Type B pancreatic cell (in vitro differentiated cells): ENCODE measurements at places on chromosomes 1 and 21. TPM values are rescaled to one million over a fixed set of nuclear protein-coding genes. Genes with fewer than 3 reads are reported as not detected.

DNA sequence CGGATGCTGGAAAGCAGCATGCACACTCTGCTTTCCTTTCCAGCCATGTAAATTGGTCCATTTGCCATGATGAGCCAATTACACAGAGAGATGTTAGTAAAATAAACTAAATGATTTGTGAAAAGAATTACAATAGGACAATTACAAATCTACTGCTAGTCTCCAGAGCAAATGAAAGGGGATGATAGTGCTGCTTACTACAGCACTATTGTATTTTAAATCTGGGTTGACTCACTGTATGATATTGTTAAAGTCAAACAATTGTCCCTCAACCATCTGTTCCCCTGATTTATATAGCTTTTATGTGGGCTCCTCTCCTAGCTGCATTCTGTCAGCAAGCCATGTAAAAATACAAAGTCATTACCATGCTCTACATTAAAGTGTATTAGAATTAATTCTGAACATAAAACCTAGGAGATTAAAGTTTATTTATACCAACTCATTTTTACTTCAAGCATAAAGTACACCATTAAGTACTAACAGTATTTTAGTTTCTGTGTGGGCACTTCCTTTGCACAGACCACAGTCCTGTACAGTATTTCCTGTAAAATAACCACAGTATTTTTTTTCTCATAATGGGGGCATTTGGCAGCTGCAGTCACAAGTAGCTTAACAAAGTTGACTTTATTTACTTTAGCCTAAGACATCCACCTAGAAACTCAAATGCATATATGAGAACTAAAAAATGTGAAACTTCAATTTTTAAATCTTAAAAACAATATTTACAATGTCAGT, 135.8 kb downstream of the VAV3 start:
- no peak for DNase-seq
- no peaks in the 10 kb centered on the region for H3K27me3 ChIP-seq
- no peak overlapping the region for H3K4me3 ChIP-seq
- no peak overlapping the region for H3K27ac ChIP-seq
- no peaks in the 10 kb centered on the region for H3K36me3 ChIP-seq

DNA sequence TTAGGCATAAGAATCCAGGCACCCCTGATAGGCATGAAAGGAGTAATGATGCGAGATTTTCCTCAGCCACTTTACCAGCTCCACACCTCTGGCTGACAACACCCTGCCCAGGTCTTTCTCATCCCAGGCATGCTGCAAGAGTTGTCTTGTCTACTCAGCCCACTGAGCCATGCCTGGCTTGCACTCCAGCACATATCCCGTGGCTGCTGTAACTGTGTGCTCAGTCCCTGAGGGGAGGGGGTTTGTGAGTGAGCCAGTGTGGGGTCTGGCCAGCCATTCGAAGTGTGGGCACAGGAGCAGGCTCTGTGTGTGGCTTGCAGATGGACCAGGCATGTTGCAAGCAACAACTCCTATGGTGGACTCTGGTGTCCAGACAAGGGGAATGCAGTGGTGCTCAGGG, 529.6 kb downstream of the ADGRL2 start:
- DNase-seq = no peak
- H3K27me3 ChIP-seq = no peaks in the 10 kb centered on the region

- H3K27ac ChIP-seq = no peak overlapping the region
- no peak overlapping the region for H3K4me3 ChIP-seq
- peaks cover 13% of the 10 kb centered on the region for H3K27me3 ChIP-seq
These were observed 120.9 kb downstream of the ATG4C start for GRCh38 chr1:62904856-62905225.

The SLC16A4 gene
- total RNA-seq = 2.0 and 5.4 TPM in 2 replicates

- no peaks in the 10 kb centered on the region for H3K27me3 ChIP-seq
- H3K4me1 ChIP-seq = peaks cover 11% of the 10 kb centered on the region
- no peak overlapping the region for H3K4me3 ChIP-seq
These were observed 106.5 kb downstream of the UCHL5 start for GRCh38 chr1:192952646-192953045.

- H3K4me3 ChIP-seq = no peak overlapping the region
- peaks cover 32% of the 10 kb centered on the region for H3K4me1 ChIP-seq
- no peaks in the 10 kb centered on the region for H3K36me3 ChIP-seq
- H3K27me3 ChIP-seq = peaks cover 16% of the 10 kb centered on the region
These were observed 76.8 kb downstream of the PLD5 start for GRCh38 chr1:242447689-242448088.

The DCDC2B gene
- total RNA-seq = not detected in 2 replicates

DNA sequence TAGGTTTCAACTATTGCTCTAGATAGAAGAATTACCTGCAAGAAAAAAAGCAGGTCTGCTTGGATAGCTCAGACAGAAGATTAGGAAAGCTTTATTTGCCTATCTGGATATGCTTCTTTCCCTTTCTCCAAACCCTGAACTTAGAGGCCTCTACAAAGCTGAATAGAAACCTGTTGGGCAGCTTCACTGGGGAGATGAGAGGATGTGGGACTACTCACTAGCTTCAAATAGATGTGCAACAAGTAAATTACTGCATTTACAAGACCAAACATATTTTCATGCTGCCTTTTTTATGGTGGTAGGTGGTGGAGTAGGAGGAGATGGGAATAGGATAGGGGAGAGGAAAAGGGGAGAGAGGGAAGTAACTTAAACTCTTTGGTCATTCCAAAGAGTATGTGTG, 6.4 kb downstream of the CLCA2 start:
- H3K36me3 ChIP-seq = no peaks in the 10 kb centered on the region
- H3K27me3 ChIP-seq = no peaks in the 10 kb centered on the region
- H3K27ac ChIP-seq = no peak overlapping the region

DNA sequence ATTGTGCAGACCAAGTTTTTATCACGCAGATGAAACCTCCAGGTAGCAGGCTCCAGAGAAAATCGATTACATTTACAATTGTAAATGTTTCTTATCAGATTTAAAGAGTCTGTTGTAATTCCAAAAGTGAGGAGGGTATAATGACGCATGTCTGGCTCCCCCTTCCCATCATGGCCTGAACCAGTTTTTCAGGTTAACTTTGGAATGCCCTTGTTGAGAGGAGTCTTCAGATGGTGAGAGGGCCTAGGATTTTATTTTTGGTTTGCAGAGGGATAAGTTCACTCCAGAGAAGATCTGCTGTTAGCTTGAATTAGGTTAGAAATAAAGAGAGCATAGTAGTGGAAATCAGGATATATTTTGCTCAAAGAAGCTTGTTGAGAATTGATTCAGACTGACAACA, 1028.3 kb upstream of the B3GALT2 start:
- no peaks in the 10 kb centered on the region for H3K36me3 ChIP-seq
- no peak overlapping the region for H3K27ac ChIP-seq
- H3K4me3 ChIP-seq = no peak overlapping the region
- H3K27me3 ChIP-seq = no peaks in the 10 kb centered on the region

The NBPF15 gene
- 33.2 and 61.4 TPM in 2 replicates for total RNA-seq

DNA sequence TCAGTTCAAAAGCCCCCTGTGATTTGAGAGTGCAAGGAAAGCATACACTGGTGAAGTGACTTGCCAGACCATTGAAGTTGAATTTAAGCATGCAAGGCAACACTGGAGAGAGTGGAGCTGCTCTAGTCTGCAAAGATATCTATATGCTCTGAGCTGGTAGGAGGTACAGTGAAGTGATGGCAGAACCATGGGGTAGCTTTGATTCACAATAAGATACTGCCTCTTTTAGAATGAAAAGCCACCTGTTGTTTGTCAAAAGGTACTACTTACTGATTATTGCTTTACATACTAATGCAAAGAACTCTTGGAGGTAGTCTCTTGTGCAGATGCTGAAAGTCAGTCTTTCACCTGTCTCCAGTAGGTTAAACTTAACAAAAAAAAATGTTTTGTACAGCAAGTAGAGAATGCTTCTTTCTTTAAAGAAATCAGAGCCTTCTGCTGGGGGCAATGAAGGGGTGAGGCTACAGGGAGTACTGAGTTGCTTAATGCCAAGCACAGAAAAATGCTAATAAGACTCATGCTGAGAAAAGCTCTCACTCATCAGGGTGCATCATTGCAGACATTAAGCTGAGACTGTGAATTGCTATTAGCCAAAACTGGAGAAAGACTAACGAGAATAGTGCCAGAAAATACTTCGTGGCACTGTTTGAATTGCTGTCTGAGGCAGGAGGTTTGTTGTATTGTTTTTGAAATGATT, 1150.5 kb upstream of the TMPRSS15 start:
- peaks cover 3% of the 10 kb centered on the region for H3K36me3 ChIP-seq
- no peaks in the 10 kb centered on the region for H3K27me3 ChIP-seq
- no peak overlapping the region for H3K4me3 ChIP-seq
- H3K4me1 ChIP-seq = no peaks in the 10 kb centered on the region
- no peak for DNase-seq
- no peak overlapping the region for H3K27ac ChIP-seq

The PIGR gene
- total RNA-seq = 16.9 and 30.1 TPM in 2 replicates

The S100A5 gene
- 0.62 TPM in 1 of 2 replicates, not detected in the other for total RNA-seq

GRCh38 chr21:46025113-46025770, 43.7 kb downstream of the COL6A1 start:
- H3K27me3 ChIP-seq = no peaks in the 10 kb centered on the region
- H3K36me3 ChIP-seq = no peaks in the 10 kb centered on the region
- peak overlapping the region; percentile 80 for H3K27ac ChIP-seq
- peaks cover 27% of the 10 kb centered on the region for H3K4me1 ChIP-seq
- H3K4me3 ChIP-seq = peak overlapping the region; percentile 60
- no peak for DNase-seq

DNA sequence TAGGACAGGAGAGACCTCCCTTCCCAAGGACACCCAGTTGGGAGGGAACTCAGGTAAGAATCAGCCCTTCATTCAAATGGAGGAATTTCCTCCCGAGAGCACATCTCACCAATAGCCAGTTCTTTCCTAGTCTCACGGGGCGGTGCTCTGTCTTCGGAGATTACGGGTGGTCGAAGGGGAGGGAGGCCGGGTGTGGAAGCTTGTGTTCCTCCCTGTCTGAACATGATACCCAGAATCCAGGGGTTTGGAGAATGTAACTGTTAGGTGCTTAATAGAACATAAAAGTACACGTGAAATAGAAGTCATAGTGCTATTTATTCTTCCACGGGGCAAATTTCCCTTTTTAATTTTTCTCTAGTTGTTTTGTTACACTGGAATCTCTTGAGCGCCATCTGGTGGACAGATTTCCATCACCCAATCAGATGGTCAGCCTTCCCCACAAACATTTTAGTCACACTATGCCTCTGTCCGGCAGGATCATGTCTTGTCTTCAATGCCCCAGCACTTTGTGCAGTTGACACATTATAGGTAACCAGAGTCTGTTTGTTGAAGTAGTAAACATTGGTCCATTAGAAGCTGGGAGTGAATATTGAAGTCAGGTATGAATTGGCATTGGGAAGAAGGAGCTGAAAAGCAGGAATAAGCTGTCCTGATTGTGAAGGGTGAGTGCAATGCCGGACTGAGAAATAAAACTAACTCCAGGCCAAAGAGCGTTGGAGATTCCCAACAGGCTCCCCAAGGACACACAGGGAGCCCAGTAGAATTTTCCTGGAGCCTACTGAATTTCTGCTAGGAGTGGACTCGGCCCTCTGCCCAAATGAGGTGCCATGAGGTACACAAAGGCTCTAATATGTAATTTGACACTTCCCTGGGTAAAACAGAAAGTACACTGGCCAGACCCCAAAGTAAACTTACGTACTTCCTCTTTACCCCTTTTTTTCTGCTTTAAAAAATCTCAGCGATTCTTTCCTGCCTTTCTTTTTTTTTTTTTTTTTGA, 27.6 kb upstream of the ZNF697 start:
- peak overlapping the region; percentile 86 for H3K4me3 ChIP-seq
- H3K36me3 ChIP-seq = no peaks in the 10 kb centered on the region
- peaks cover 22% of the 10 kb centered on the region for H3K4me1 ChIP-seq
- DNase-seq = no peak
- peak overlapping the region; percentile 59 for H3K27ac ChIP-seq

DNA sequence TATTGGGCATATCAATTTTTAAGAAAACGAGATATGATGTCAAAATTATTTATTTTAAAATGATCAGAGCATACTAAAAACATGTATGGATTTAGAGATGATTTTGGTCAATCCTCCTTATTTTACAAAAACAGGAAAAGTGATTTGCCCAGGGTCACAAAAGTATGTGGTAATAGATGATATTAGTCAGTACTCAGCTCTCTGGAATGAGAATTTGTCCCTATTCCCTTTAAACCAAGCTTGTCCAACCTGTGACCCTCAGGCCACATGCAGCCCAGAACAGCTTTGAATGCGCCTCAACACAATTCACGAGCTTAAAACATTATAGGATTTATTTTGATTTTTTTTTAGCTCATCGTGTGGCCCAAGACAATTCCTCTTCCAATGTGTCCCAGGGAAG, 104.7 kb downstream of the AKT3 start:
- H3K4me1 ChIP-seq = no peaks in the 10 kb centered on the region
- no peak overlapping the region for H3K27ac ChIP-seq
- peaks cover 3% of the 10 kb centered on the region for H3K36me3 ChIP-seq
- DNase-seq = no peak
